Kidney capillary endothelial cell (primary cell): ENCODE measurements at places on chromosomes 1 and 21.

DNA sequence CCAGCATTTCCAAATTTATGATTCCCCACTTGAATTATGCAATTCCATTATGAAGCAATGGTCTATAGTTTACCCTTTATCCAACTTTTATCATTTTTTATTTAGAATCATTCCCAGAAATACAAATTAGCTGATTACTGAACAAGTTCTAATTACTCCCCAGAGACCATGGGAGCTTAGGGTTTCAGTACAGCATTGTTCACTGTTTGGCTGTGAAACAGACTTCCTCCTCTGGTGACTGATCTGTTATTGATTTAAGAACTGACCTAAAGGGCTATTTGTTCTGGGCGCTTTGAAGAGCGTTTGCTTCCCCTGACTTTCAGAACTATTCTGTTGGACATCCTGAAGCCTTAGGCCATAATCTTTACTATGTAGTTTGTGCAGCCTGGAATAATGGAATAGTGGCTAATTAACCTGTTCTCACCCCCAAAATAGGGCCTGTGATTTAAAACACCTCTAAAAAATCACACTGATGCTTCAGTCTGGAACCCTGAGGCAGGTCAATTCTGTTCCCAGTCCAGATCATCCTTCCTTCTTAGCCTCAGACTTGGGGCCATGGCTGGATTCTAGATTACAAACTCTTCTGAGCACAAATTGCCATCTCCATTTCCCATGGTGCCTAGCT is 58.7 kb downstream of the ALG14 start:
- no peak for DNase-seq

- no peak for DNase-seq
Measured at GRCh38 chr1:178599087-178599486, 86.2 kb downstream of the TEX35 start.

DNA sequence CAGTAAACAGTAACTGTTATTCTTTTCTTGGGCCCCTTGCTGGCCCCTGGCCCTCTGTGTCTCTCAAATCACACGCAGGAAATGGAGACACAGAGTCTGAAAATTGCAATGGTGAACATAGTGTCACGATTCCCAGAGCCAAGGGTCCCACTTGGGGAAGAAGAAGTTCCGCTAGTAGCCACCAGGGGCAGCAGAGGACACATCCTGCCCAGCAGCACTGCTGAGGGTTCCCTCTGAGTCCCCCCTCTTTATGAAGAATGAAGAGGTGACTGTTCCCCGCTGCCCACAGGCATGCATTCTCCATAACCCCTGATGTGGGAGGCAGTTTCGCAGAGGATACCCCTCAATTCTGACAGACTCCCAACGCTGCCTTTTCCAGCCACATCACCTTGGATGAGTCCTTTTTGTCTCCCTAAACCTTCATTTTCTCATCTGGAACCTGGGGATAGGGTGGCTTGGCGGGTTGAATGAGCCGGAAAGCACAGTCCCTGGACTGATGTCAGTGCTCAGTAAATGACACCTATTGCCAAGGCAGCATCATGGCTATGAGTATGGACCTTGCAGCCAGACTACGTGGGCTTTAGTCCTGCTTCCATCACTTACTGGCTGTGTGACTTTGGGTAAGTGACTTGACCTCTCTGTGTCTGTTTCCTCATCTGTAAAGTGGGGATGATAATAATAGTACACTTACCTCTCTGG is 238.0 kb upstream of the TMEM51 start:
- DNase-seq, result peak; percentile 30

GRCh38 chr1:116513956-116514355 is 56.9 kb downstream of the CD58 start:
- DNase-seq, result no peak

DNA sequence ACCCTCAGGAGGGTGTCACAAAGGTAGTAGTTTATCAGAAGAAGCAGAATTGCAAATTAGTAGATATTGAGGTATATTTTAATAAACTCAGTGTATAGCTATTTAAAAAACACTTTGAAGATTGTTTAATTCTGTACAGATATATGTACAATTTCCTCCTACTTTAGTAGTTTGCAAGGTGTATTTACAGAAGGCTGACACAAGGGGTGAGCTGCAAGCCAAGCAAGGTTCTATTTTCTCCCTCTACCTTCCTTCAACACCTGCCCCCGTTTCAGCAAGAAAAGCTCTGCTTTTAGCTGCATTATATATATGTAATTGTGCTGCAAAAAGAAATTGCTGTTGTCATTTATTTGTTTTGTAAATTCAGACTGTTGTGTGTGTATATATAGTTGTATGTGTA is 674.2 kb upstream of the PKN2 start:
- DNase-seq, result no peak

GRCh38 chr21:29677326-29677725 is 262.5 kb downstream of the GRIK1 start:
- no peak for DNase-seq

DNA sequence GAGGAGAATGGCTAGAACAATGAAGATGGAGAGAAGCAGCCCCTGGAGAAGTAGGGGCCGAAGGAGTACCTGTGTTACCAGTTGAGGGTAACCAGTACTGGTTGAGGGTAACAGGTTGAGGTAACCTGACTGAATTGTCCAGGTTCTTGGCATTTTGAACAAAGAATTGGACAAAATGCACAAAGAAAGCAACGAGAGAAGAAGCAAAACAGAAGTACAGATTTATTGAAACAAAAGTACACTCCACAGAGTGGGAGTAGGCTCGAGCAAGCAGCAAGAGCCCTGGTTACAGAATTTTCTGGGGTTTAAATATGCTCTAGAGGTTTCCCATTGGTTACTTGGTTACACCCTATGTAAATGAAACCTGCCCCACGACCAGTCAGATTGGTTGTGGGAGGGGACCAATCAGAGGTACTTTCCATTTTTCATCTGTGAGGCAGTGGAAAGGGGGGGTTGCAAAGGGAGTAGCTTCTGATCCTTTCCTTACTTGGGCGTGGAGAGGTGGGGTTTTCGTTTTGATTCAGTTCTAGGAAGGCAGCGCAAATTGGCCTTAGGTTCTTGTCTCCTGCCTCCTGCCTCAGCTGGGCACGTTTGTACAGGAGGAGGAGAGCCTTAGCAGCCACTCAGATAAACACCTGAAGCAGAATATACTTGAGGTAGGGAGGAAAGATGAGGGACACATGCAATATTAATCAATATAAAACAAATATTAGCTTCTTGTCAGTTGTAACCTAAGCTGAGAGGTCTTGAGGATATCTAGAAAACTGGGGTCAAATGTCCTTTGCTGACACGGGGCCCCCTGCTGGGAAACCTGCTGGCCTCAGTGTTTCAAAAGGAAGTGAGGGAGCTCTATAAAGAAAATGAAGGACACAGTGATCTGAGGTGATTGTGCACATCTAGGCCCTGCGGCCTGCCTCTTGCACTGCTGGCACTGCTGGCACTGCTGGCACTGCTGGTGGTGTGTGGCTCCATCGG is 14.3 kb upstream of the LSM10 start:
- no peak for DNase-seq

DNA sequence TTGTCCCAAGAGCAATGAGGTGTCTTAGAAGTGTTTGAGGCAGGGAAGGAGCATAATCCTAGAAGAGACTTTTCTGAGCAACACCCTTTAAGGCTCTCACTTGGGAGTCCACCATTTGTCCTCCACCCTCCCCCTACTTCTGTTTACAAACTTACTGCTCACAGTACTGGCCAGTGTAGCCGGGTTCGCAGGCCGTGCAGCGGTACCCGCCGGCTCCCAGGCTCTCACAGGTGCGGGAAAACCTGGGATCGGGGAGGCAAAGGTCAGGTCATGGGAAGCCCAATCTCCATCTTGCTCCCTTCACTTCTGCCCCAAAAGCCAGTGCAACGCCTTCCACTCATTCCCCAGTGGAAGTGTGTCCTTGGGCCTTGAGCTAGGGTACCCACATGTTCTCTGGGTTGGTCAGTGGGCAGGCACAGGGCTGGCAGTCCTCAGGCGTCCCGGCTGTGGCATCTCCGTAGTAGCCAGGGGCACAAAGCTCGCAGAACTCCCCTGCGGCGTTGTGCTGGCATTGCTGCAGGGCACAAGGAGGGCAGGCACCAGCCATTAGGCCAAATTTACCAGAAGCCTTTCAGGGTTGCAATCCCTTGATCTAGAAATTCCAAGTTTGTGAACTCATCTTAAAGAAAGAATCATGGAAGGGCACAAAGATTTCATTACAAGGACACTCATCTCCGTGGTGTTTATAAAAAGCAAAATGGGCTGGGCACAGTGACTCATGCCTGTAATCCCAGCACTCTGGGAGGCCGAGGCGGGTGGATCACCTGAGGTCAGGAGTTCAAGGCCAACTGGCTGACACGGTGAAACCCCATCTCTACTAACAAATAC is 49.8 kb downstream of the LDLRAD2 start:
- no peak for DNase-seq

GRCh38 chr1:56370513-56370912 is 208.8 kb downstream of the PLPP3 start:
- no peak for DNase-seq

- no peak for DNase-seq
Measured at GRCh38 chr1:208235982-208236761, 8.0 kb downstream of the PLXNA2 start.

DNA sequence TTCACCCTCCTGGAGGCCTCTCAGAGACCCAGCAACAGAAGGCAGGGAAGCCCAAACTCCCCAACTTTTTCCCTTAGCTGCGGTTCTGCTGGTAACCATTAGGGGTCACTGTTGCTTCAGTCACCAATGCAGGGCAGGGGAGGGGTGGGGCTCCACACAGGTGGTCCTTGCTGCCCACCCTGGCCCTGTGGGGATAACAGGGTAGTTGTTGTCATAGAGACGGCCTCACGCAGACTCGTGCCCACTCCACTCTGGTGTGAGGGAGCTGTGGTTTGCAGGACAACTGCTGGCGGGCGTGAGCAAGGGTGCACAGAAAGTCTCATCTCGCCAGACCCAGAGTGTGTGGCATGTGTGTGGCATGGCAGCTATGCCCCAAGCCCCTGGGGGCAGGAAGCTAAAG is 19.9 kb downstream of the INSRR start:
- DNase-seq, result peak; percentile 25

DNA sequence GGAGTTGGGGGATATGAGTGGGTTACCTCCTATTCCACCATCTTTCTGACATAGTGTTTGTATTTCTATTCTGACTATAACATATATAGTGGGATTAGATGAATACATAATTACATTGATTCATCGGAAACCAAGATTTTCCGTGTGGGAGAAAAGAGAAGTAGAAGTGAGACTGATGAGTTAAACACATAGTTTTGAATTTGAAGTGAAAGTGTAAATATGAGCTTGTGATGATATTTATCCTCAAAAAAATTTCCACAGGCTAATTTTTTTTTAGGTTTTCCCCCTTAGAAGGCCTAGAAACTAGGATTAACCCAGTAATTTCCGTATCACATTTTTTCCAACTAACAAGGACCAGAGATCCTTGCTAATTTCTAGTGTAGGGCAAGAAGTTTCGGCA is 6.9 kb downstream of the CD1B start:
- no peak for DNase-seq

GRCh38 chr1:222654849-222655248 is 37.0 kb downstream of the MIA3 start:
- no peak for DNase-seq

GRCh38 chr1:147236959-147237791 is 5.3 kb upstream of the CHD1L start:
- no peak for DNase-seq

DNA sequence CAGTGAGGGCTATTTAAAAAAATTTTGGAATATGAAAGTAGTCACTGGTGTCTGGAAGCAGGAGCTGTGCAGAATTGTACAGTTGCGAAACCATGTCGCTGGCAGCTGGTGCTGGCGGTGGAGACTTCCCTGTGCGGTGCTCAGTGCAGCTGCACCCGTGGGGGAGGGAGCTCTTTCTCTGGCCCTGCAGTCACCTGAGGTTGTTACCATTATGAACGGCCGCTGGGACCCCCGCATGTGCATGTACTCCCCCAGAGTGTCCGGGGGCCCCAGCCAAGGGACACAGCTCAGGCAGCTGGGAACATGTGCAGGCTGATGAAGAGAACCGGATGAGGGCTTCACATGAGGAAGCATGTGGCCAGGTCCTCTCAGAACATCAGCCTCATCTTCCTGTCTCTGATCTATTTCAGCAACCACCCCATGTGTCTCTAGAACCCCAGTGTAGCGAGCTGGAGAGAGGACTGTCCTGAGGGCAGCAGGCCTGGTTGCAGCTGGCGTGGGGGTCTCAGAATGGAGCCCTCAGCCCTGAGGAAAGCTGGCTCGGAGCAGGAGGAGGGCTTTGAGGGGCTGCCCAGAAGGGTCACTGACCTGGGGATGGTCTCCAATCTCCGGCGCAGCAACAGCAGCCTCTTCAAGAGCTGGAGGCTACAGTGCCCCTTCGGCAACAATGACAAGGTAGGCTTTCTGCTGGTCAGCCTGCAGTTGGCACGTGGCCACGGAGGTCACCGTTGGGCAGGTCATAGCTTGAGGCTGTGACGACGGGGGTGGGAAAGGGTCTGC is at the start of gene TRPM2:
TRPM2 (plus strand) TSS at position 431 of the 780 bp plus-strand sequence; CDS start at position 511, 80 bp downstream.
- no peak for DNase-seq
